Cortex of kidney (tissue), 1 donor: ENCODE measurements at places on chromosomes 7 and 10.

DNA sequence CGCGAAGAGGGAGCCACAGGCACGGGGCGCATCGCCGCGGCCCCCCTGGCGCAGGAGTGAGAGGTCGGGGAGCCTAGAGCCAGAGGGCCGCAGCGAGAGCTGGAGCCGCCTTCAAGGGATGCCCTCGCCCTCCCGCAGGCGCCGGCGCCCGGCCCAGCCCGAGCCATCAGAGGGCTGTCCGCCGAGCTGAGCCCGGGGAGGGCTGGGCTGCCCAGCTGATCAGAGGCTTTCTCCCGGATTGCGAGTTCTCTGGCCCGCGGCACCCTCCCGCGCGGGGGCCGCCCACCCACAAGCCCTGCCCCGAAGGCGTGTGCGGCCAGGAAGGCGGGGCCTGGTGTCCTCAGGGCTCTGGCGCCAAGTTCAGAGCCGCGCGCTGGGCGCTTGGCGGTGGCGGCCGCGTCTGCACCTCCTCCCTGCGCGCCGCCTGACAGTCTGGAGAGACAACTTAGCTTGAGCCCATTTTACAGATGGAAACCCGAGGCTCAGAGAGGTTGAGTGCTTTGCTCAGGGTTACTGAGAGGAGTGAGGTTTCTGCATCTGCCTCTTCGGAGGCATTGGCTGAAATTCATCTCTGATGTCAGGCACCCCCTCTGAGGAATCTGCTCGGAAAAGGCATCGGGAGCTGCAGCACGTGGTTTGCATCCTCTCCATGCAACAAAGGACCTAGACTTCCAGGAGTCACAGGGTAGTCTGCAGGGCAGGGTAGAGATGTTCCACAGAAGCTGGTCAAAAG lies 3.8 kb upstream of the ANTXRL start:
- no peak for DNase-seq

DNA sequence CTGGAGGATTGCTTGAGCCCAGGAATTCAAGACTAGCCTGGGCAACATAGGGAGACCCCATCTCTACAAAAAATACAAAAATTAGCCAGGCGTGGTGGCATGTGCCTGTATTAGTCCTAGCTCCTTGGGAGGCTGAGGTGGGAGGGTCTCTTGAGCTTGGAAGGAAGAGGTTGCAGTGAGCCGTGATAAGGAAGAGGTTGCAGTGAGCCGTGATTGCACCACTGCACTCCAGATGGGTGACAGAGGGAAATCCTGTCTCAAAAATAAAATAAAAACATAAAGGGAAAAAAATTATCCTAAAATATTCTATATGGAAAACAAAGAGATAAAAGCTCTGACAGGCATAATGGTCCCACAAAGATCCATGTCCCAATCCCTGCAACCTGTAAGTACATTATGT lies 87.9 kb upstream of the KAT6B start:
- DNase-seq: no peak

GRCh38 chr7:135508883-135509588 lies 866 bp downstream of the CNOT4 start:
- no peak for DNase-seq

DNA sequence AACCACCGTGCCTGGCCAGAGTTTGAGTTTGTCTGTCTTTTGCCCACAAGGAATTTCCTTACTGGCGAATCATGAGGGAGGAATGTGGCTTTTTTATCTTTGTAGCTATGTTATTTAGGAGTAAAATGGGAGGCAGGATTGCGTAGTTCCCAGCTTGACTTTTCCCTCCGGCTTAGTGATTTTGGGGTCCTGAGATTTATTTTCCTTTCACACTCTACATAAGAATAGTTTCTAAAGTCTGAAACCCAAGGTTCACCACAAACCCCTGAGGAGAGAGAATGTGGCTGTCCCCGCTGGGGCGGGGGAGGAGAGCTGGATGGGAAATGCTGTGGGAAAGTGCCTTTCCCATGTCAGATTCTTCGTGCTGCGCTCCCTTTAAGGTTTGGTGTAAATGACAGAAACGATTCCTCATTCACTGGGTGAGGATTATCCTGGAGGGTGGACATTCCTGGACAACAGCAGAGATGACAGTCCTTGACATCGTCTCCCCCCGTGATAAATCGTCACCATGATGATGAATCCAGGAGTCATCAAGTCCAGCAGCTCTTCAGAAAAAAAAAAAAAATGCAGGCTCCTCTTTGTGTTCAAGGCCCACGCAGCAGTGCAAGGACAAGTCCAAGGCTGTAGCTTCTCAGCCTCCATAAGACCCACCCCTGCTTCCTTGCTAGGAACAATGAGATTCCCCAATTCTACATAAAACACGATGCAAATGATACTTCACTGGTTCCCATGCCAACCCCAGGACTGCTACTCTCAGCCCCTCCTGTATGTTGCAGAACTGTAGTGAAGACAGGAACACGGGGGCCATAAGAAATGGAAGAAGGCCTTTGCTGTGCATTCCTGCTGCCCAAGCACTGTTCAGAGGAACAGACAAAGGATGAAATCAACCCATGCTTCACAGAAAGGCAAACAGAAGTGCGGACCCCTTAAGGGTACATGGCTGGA lies 233.1 kb downstream of the CCDC3 start:
- no peak for DNase-seq
